Dermis blood vessel endothelial cell (primary cell): ENCODE measurements at places on chromosomes 7 and 10. TPM values are rescaled to one million over a fixed set of nuclear protein-coding genes. Genes with fewer than 3 reads are reported as not detected.
A peak's percentile ranks its signal among the peaks of the same experiment; 100 is the strongest.

Gene HABP2
- under 0.01 and 0.19 TPM in 2 replicates for total RNA-seq

Gene CRPPA
- 1.9 and 2.0 TPM in 2 replicates for total RNA-seq

Gene PCGF6
- 13.3 and 14.3 TPM in 2 replicates for total RNA-seq

Gene PFKFB3
- total RNA-seq: 30.1 and 35.3 TPM in 2 replicates

Gene MNX1
- total RNA-seq: not detected in 2 replicates

DNA sequence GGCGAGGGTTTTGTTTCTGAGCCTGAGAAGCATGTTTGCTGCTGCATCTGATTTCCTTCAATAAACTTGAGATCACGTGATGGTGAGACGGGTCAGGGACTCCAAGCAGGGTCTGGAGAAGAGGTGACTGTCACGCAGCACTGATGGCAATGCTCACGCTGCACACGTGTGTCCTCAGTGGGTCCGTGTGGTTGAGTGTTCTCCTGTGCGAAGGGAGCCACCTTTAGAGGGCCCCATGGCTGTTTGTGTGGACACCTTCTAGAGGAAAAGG is 100.4 kb downstream of the WDR37 start:
- no peak for DNase-seq

DNA sequence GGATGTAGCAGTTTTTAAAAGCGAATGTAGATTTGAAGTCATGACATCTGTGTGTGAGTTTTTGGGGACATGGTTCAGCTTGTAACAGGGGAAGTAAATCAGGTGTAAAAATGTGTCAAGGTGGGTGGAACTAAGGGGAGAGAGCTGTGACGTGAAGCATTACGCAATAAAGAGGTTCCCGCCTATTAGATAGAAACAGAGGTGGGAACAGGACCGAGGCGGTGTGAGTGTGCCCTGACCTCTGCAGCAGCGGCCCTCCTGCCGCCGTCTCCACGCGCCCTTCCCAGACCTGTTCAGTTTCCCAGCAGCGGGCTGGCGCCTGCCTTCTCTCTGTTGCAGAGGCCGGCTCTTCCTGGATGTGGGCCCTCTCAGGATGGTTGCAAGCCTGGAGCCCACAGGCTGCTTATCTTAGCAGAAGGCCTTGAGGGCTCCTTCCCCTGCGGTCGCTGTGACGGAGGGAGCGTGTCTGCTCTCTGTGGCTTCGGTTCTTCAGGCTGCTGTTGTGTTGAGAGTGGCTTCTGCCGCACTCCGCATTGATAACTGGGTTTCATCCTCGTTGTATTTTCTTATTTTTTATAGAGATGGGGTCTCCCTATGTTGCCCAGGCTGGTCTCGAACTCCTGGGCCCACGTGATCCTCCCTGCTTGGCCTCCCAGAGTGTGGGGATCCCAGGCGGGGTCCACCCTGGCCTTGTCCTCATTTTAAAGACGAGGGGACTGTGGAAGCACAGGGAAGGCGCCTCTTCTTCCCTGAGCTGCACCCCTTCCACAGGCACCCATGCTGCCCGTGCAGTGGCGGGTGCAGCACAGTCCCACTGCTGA is 65.0 kb downstream of the DNAJB6 start:
- DNase-seq: no peak

- no peak for DNase-seq
These were observed 42.2 kb upstream of the BHLHA15 start for GRCh38 chr7:98168904-98169621.

GRCh38 chr10:74923556-74923955 is 97.2 kb downstream of the KAT6B start:
- peak; percentile 34 for DNase-seq

DNA sequence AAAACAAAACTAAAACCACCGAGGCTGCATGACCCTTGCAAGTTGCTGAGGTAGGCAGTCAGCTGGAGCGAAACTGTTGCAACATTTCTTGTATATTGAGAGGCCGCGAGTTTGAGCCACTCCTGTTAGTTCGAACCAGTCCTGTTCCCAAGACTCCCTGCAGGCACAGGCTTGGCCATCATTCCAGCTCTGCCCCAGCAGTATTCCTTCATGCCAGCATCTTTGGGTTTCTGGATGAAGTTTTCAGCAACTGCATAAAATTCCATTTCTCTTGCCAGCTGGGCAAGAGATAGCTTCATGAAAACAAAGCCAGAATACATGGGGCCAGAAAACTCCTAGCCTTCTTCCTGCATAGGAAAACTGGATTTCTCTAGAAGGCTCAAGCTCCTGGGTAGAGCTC is 207.6 kb downstream of the FRMD4A start:
- DNase-seq: no peak

DNA sequence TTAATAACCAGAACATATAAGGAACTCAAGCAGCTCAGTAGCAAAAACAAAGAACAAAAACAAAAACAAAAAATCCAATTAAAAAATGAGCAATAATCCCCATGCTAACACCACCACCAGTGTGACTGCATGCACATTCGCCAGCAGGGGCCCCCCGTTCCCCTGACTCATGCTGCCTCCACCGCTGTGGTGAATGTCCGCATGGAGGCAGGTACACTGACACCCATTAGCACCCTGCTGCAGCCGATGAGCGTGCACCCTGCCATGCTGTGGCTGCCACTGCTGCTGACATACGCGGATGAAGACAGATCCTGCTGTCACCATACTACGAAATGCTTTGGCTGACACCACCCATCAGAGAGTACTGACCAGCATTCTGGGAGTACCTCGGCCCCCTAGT is 321.6 kb upstream of the LRRTM3 start:
- DNase-seq: no peak

- DNase-seq: peak; percentile 45
These were observed 8.3 kb upstream of the ASZ1 start for GRCh38 chr7:117435475-117436043.

DNA sequence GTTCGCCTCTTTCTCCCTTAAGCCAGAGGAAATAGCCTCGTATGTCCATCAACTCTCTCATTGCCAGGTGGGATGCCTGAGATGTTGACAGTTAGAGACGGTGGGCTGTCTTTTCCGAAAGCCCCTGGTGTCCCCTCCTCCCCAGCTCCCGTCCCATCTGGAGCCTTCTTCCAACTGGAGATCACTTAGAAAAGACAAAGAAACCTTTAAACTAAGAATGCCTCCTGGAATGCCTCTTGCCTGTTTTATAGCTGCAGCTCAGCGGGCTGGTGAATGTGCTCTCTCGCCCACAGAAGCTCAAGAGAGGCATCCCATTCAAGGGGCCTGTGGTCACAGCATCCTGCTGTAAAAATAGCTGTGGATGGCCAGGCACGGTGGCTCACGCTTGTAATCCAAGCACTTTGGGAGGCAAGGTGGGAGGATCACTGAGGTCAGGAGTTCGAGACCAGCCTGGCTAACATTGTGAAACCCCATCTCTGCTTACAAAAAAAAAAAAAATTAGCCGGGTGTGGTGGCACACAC is 5.2 kb upstream of the MYL10 start:
- no peak for DNase-seq

- DNase-seq: no peak
These were observed 59.4 kb upstream of the SVIL start for GRCh38 chr10:29694121-29694520.
